ENCODE measurements at places on chromosomes 1 and 21.
A peak's percentile ranks its signal among the peaks of the same experiment; 100 is the strongest.

- DNase-seq = no peak
Measured at GRCh38 chr1:208541225-208541855, 297.2 kb upstream of the PLXNA2 start.

GRCh38 chr1:116314305-116314919 is 58.6 kb upstream of the ATP1A1 start:
- DNase-seq = no peak

DNA sequence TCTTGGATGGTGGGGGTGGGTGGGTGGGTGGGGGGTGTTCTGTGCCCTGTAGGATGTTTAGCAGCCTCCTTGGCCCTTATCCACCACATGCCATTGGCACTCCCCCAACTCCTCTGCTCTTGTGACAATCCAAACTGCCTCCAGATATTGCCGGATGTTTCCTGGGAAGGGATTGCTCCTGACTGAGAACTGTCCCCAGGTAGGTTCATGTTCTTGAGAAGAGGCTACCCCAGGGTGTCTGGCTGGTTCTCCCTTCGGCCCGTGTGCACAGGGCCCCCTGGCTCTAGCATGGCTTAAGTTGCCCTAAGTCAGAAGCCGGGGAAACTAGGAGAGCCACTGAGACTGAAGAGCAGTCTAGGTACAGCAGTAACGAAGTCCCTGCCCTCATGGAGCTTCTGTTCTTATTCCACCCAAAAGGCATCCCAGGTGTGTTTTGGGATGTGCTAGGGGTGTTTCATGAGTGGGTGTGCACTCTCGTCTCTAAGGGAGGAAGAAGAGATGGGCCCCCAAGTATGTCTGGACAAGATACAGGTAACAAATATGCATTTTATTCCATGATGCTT is 19.8 kb upstream of the THRAP3 start:
- DNase-seq = peak; percentile 86

GRCh38 chr1:2855206-2856065 is 53.9 kb upstream of the TTC34 start:
- DNase-seq = no peak

DNA sequence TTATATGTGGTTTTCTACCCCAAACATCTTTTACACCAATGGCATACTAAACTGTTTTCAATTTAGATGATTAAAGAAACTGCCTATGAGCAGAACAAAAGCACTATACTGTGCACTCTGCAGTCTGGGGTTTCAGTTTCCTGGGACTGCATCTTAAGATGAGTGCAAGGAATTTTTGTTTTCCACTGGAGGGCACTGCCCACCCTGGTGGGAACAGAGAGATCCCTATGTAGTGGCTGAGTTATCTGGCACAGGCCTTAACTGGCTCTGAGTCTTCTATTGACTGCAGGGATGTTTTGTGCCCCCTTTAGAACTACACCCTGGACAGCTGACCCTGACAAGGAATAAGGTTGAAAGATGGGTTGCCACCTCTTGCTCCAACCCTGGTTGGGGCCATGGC is 12.0 kb downstream of the PROK1 start:
- no peak for DNase-seq

DNA sequence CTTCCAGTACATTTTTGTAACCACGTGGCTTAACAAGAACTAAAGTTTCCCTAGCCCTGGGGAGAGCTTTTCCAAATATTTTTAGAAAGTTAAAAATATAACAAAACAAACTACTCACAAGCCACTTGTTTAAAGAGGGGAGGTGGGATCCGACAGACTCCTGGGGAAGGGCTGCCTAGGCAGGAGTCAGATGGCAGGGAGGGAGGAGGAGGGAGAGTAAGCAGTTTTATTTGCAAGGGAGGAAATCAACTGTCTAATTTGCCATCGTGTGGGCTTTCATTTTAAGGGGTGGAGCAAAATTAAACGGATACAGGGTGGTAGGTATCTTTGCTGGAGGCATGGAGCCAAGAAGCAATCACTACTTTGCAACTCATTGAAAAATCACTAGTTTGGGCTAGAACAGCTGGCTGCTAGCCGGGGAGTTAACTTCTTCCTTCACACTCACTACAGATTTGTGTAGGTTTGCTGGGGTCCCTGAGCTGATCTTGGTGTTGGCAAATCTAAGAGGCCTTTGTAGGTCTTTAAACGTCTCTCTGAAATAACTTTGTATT is 8.8 kb downstream of the BARHL2 start:
- DNase-seq = no peak

- no peak for DNase-seq
Measured at GRCh38 chr21:44526096-44526997, 13.6 kb downstream of the KRTAP10-1 start.

DNA sequence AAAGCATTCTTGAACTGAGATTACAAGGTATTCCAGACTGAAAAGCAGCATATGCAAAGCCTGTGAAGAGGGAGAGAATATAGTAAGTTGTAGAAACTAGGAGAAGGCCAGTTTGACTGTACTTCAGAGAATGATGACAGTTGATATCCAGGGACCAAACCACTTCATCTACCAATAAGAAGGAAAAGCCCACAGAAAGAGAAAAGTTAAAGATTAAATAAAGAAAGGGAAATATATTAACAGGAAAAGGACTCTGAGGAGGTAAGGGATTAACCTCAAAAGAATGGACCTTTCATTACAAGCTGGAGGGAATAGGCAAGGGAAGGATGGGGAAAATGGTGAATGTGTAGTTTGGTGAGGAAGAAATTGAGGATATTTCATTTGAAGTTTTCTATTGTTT is 180.2 kb upstream of the CACYBP start:
- DNase-seq = no peak

DNA sequence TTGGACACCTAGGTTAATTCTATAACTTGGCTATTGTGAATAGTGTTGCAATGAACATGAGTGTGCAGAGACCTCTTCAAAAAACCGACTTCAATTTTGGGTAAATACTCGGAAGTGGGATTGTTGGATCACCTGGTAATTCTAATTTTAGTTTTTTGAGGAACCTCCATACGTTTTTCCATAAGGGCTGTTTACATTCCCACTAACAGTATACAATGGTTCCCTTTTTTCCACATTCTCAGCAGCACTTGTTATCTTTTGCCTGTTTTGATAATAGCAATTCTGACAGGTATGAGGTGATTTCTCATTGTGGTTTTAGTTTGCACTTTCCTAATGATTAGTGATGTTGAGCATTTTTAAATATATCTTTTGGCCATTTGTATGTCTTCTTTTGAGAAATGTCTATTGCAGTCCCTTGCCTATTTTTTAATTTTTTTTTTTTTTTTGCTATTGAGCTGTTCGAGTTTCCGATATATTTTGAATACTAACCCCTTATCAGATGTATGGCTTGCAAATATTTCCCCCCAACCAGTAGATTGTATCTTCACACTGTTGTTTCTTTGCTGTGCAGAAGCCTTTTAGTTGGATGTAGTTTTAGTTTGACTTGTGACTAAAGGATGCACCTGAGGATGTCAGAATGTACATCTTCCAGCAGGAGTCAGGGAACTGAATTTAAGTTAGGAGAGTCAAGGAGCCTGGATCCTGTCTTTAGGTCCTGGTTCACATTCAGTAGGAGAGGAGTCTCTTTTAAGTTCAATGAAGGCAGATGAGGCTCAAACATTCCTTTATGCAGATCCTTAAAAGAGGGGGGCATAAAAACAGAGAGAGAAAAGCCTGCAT is 120.0 kb downstream of the S1PR1 start:
- DNase-seq = no peak

GRCh38 chr1:214823311-214824117 is 220.5 kb downstream of the CENPF start:
- no peak for DNase-seq

DNA sequence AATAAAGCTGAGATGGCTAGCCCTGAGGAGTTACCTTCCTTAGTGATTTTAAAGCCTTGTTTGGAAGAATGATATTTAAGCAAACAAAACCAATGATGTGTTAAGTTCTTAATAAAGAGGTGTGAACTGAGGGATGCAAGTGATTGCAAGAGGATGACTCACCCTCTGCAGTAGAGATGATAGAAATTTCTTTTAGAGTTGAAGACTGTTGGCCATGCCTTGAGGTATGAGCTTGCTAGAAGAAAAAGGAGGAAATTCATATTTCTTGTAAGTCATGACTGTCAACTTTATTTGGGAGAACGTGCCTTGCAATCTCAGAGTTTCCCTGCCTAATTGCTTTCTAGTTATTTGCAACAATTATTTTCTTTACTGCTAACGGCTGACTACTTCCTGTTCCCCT is 94.7 kb downstream of the PLA2G4A start:
- no peak for DNase-seq

DNA sequence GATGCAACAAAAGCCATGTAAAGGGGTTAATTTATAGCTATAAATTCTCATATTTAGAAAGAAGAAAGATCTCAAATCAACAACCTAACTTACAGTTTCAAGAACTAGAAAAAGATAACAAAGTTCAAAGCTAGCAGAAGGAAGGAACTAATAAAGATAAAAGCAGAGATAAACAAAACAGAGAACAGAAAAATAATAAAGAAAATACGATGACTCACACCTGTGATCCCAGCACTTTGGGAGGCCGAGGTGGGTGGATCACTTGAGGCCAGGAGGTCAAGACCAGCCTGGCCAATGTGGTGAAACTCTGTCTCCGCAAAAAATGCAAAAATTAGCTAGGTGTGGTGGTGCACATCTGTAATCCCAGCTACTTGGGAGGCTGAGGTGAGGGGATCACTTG is 12.4 kb upstream of the TMEM183A start:
- no peak for DNase-seq

DNA sequence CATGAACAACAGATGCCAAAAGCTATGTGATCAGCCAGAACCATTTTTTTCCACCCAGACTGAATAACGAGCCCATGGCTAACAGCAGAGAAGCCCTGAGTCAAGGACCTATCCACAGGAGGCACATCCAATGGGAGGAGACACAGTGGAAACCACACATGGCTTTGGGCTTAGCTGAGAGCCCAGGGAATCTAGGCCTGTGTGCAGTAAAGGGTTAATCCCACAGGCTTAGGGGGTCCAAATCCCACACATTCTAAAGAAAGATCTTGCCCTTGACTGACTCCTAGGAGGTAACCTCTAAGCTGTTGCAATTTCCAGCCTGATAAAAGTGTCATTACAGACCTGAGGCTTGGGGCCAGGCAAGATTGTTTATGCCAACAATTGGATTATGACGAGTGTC is 194.5 kb downstream of the DSCAM start:
- DNase-seq = no peak

- DNase-seq = no peak
Measured at GRCh38 chr1:235902677-235903542, 36.2 kb upstream of the LYST start.

GRCh38 chr1:190303501-190303900 is 174.2 kb downstream of the BRINP3 start:
- DNase-seq = no peak

- DNase-seq = no peak
Measured at GRCh38 chr1:58468612-58469011, 77.9 kb downstream of the OMA1 start.

- DNase-seq = peak; percentile 40
Measured at GRCh38 chr1:31663622-31664452, 19.2 kb upstream of the PEF1 start.

DNA sequence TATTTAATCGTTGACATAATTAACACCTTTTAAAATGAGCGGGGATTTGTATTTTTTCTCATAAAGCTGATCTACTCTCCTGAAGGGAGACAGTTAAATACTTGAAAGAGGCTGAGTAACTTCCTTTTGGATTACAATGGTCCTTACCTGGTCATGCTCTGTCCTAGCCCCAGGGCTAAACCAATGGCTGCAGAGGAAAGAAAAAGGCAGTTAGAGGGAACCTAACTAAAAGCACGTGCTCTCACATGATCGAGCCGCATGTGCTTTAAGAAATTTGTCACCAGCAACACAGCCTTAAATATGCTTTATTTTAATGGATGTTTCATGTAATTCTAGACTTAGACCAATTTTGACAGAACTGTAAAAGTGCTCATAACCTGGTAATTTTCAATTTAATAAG is 132.7 kb downstream of the GPATCH2 start:
- no peak for DNase-seq

- no peak for DNase-seq
Measured at GRCh38 chr1:230814949-230815692, 53.2 kb downstream of the C1orf198 start.

Measured in breast epithelium (tissue), 4 donors.